ENCODE measurements at places on chromosomes 12 and 14.

DNA sequence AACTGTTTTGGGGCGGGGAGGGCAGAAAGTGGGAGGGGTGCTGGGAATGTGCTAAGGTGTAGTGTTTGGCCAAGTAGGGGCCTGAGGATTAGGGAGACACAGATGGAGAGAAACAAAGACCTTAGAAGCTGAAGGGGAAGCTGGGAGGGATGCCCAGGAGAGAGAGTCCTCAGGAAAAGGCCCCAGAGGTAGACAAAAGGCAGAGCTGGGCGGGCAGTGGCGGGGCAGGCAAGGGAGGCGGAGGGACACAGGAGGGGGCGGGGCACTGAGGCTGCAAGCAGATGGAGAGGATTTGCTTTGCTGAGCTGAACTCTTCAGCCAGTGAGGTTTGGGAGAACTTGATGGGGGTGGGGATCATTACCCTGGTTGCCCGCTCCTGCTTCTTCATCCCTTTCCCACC lies 2.8 kb downstream of the PTMS start:
- no peak for DNase-seq

DNA sequence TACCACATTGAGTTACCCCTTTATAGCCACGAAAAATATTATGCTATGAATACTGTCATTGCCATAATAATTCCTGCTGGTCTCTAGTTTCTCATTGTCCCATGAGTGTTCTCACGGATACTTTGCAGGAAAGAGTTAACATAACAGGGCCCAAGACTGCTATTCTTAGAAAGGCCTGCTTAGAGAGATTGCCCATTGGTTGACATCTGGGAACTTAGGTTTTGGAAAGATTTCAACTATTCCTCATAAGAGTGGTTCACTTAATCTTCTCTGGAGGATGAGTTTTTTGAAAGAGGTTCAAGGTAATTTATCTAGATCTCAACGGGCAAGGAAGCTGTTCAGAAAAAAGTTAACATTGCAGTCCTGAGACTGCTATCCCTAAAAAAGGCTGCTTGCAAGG lies 18.4 kb upstream of the PRPF39 start:
- DNase-seq: no peak

GRCh38 chr12:10722905-10723746 lies at the start of gene YBX3:
YBX3 (minus strand) TSS chr12:10723323; CDS start chr12:10723111, 212 bp downstream.
- peak; percentile 23 for DNase-seq

GRCh38 chr12:94427501-94428381 lies 31.9 kb downstream of the CEP83 start:
- no peak for DNase-seq

DNA sequence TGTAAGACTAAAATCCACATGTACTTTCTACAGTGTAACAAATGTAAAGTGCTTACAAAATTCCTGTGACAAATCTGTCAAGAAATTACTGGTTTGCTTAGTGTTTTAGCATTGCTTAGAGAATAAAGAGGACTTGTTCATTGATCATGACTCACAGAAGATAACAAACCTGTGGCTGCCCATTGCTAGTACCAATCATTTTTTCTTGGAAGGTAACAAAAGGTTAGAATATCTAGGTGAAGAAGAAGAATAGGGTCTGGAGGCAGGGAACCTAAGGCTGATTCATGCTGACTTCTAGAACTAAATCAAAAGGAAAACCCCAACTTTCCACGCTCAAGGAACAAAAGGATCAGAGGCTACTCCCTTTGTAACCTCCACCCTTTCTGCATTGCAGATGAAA lies 232.7 kb upstream of the ABCD2 start:
- no peak for DNase-seq
